ENCODE measurements at places on chromosomes 3 and 15.

GRCh38 chr3:2061360-2061759 lies 37.3 kb upstream of the CNTN4 start:
- no peak for DNase-seq

GRCh38 chr15:79948095-79948695 lies 22.8 kb downstream of the BCL2A1 start:
- DNase-seq = no peak

DNA sequence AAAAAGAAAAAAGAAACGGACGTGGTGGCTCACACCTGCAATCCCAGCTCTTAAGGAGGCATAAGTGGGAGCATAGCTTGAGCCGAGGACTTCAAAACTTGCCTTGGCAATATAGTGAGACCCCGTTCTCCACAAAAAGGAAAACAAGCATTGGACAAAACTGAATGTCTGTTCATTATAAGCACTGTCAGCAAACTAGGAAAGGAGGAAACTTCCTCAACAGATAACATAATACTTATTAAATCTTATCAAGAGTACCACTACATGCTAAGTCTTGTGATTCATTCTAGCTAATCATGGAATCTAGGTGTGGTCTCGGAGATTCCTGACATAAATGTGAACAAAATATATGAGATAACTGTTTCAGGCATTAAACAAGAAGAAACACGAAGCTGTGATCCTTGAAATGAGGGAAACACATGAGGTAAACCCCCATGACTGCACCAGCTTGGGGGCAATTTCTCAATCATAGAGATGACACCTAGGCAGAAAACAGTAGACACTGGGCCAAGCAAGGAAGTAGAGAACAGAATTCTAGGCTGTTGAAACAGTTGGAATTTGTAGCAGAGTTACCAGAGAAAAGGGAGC lies 33.3 kb downstream of the TRPM7 start:
- DNase-seq = no peak

GRCh38 chr3:144028798-144029411 lies 57.3 kb downstream of the DIPK2A start:
- DNase-seq = no peak

DNA sequence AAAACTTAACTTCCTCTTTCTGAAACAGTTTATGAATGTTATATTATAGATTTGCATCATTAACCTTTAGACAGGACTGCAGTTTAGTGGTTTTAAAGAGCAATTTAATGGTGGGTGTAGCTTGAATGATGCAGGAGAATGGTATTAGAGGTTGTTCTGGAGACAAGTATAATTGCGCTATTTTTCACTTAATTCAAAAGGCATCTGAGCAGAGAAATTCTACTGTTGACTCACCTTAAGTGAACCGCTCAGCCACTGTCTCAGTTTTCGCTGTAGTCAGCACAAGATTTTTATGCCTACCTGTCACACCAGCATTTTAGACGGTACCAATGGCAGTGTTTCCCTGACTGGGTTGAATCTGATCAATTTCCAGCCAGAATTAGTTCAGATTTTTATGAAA lies 348.8 kb upstream of the DCBLD2 start:
- DNase-seq = no peak

DNA sequence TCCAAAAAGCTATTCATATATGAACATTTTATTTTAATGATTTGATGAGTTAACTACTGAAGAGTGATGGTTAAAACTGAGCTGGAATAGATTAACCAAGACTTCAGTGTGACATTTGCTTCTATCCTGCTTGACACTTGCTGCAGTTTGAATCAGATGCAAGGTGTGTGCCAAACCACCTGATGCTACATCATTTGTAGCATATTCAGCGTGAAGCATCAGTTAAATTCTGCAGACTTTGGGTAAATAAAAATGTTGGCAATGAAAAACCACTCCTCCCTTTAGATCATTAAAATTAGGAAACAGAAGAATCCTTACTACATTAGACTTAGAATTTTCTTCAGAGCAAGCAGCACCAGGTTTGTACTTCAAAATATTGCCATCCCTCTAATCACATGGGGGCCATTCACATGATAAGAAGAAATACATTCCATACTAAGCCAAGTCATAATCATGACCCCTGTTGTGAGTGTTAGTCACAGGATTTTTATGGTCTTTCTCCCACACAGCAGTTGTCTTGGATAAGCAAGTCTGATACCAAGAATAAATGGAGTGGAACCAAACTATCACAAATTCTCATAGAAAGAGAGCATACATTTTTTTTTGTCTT lies 160.7 kb upstream of the TNIK start:
- DNase-seq = no peak

- no peak for DNase-seq
Observed at GRCh38 chr3:195806916-195807231, 4.9 kb downstream of the MUC4 start.

GRCh38 chr3:66922058-66922457 lies 76.0 kb upstream of the KBTBD8 start:
- no peak for DNase-seq

DNA sequence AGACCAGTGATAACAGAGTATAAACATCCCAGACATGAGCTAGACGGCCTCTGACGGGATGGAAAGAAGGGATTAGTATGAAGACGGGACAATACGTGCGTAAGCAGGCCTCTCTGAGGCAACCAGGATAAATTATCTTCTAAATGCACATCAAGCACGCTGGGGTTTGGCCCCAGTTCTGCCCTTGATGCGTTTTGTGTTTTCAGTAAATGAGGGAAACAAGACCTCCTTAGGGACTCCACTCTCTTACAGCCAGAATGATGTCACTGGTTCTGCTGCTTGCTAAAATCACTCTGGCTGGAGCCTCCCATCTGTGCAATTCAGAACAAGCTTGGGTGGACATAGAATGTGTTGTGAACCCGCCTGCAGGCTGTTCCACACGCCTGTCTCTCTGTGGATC lies 156.0 kb upstream of the MCTP2 start:
- DNase-seq = peak; percentile 54

- DNase-seq = no peak
Observed at GRCh38 chr15:62752657-62753517, 289.7 kb upstream of the TPM1 start.

- no peak for DNase-seq
Observed at GRCh38 chr3:118974356-118975097, 60.1 kb downstream of the IGSF11 start.

DNA sequence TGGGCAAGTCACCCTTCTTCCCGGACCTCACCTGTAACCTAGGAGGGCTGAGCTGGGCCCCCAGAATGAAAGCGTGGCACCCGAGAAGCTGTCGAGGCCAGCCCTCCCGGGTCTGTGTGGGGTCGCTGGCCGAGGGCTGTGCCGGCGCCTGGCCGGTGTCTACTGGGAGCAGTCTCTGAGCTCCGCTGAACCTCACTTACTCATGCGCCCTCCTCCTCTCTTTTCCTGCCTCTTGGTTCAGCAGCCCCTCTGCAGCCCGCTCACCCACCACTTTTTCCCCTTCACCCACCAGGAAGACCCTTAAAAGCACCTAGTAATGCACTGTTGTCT lies 419 bp downstream of the HYKK start:
- no peak for DNase-seq

DNA sequence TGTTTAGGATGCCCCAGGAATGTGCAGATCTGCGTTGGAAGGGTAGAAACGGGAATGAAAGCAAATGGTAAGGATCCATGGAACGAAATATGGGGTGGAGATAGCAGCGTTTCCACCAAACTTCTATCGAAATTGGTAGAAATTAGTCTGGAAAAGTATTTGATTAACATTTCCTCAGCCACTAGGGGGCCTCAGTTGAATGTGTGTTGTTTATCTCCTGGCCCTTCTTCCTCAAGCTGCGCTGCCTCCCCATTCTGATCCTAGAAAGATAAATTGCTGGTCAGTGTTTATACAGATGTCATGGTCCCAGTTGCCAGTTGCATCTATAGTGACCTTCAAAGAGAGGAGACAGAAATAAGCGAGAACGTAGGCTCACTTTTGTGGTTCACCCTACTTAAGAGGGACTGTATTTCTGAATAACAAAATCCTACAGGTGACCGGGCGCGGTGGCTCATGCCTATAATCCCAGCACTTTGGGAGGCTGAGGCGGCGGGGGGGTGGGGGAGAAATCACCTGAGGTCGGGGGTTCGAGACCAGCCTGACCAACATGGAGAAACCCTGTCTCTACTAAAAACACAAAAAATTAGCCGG lies 457.1 kb downstream of the SQOR start:
- DNase-seq = peak; percentile 70

GRCh38 chr3:73611176-73611575 lies 13.6 kb downstream of the PDZRN3 start:
- no peak for DNase-seq
